ENCODE measurements at places on chromosomes 1 and 21.

GRCh38 chr1:61012341-61012761, 70.0 kb upstream of the NFIA start:
- no peak for DNase-seq

GRCh38 chr1:30005972-30006619, 717.3 kb downstream of the MATN1 start:
- DNase-seq: peak; percentile 52

- DNase-seq: peak; percentile 45
Observed at GRCh38 chr1:59431566-59432294, 134.8 kb downstream of the FGGY start.

DNA sequence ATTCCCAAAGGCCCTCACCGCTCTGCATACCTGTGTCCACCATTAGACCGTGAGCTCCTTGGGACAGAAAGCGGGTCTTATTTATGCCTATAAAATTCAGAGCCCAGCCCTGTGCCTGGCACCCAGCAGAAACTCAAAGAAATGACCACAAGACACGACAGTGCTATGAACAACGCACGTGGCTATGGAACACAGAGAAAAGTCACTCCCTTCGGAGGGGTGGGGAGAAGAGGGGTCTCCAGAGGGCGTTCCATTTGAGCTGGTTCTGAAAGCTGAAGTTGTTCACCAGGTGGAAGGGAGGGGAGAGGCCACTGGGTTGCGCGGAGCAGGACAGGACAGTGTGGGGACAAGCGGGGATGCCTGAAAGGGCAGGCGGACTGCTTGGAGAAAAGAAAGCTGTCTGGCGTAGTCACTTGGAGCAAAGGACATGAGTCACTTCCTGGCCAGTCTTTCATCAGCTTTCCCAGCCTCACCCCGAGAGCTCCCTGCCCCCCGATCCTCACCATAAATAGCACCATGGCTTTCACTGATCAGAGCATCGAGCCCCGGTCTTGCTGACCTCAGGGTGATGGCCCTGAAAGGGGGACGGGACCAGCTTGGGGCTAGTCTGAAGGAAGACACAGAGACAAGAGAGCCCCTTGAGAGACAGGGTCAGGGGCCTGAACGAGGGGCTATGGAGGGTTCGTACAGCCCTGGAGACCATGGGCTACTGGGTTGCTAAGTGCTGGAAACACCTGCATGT, 28.5 kb downstream of the ECE1 start:
- peak; percentile 85 for DNase-seq

DNA sequence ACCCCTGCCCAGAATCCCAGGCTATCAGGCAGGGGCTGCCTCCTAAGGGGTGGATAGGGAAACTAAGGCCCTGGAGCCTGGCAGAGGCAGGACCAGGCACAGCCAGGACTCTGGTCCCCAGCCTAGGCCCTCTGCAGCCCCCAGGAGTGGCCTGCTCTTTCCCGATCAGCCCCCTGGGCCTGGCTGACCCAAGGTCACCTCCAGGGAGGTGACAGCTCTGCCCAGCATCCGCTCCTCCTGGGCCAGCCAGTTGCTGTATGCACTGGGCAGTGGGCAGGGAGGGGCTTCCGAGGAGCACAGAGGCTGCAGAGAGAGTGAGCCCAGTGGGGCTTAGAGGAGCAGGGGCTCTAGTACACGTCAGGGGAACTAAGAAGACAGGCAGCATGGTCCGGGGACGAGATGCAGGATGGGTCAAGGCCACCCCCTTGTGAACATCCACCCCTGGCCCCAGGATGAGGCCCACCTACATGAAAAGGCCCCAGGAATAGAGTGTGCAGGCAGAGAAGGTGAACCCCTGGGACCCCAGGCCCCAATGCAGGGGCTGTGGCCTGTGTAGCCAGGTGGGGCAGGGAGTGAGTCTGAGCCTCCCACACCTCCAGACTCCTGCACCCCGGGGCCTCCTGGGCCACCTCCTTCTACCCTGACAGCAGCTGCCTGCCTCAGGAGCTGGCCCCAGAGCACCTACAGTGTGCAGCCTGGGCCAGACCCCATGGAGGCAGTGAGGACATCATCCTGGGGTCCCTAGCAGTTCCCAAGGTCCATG, 32.8 kb downstream of the WNT9A start:
- no peak for DNase-seq

DNA sequence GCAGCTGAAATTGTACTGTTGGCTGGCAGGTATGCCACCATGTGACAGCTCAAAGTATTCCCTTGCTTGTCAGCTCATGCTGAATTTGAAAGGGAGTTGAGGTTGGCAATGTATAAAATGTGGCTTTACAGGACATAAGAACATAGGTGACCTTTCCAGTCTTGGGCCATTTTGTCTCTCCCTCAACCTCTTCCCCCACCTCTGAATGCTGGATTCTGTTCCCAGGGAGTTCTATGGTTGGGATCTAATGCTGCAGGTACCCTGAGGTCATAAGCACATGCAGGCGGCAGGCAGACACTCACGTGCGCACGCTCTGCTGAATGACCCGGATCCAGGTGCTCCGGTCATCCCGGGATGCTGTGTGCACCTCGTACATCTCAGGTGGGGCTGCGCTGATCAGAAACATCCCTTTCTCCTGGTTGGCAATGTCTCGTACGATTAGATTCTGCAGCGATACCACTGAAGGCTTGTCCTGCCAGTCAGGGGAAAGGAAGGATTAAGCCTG, 16.0 kb downstream of the RXFP4 start:
- DNase-seq: no peak

- no peak for DNase-seq
Observed at GRCh38 chr21:35189077-35189863, 140.2 kb upstream of the RUNX1 start.

- no peak for DNase-seq
Observed at GRCh38 chr1:43276673-43277072, 6.9 kb downstream of the TMEM125 start.

- no peak for DNase-seq
Observed at GRCh38 chr21:46371204-46372013, 47.5 kb downstream of the PCNT start.

- peak; percentile 80 for DNase-seq
Observed at GRCh38 chr1:210292231-210292871, 36.4 kb upstream of the HHAT start.

DNA sequence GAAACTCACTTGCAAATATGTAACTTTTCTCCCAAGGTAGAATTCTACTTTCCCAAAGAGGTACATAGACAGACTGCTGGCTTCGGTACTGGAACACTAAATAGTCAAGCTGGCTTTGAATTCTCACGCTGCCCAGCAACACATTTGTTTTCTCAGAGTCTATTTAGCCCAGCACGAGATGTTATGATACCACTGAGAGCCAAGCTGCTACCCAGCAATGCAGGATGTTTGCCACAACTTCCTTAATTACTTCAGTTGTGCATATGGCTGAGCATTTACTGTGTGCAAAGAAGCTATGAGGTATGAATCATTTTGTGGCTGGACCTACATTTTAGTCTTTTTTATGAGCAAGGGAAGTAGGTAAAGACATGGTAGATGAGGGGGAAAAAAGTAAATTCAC, 793.2 kb downstream of the PLA2G4A start:
- DNase-seq: peak; percentile 6

DNA sequence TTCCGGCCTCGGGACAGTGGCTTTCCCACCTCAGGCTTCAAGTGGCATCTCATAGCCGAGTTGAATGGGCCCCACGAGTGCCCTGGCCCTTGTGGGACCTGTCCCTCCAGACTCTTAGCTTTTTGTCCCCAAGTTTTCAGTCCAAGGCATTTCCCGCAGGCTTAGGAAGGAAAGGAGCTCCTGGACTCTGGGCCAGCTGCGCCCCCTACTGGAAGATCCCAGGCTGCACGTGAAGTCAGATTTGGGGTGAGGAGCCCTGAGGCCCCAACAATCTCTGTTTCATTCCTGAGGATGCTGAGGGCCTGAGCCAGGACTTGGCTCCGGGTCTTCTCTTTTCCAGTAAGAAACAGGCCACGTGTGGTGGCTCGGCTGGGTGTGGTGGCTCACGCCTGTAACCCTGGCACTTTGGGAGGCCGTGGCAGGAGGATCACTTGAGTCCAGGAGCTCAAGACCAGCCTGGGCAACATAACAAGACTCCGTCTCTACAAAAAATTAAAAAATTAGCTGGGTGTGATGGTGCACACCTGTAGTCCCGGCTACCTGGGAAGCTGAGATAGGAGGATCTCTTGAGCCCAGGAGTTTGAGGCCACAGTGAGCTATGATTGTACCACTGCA, 67.4 kb downstream of the ARHGEF10L start:
- peak; percentile 66 for DNase-seq

- DNase-seq: no peak
Observed at GRCh38 chr1:162829268-162829667, 31.7 kb downstream of the CCDC190 start.

DNA sequence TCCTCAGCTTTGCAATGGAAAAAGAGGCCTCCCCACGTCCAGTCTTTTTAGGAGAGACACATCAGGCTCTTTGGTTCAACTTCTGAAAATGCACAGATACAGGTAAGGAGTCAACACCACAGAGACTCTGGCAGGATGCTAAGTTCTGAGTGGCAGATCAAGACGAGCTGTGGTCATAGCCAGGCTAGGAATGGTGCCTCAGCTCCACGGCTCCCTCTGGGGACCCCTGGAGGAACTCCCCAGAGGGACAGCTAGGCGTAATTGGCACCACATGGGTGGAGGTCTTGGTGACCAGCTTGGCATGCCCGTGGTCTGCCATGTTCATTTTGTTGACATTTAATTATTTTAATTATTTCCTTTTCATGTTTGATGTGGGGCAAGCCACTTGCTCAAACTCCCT, 206.1 kb downstream of the KAZN start:
- DNase-seq: no peak

DNA sequence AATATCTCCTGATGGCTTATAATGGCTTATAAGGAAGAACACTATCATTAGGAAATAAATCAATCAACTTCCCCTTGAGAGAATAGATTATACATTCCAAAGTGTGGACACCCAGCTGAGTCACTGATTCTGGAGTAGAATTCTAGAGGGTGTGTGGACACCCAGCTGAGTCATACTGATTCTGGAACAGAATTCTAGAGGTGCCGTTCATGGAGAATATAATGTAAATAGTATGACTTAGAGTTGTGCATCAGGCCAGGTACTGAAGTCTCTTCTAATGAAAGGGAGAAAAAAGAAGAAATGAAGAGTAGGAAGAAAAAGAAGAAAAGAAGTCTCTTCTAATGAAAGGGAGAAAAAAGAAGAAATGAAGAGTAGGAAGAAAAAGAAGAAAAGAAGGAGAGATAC, 2.4 kb upstream of the USP33 start:
- DNase-seq: peak; percentile 16

- no peak for DNase-seq
Observed at GRCh38 chr1:59152511-59152910, 144.4 kb upstream of the FGGY start.

All from urothelium cell line (cell line).